ENCODE measurements at places on chromosomes 2 and 18. TPM values are rescaled to one million over a fixed set of nuclear protein-coding genes. Genes with fewer than 3 reads are reported as not detected.

- DNase-seq, result no peak
- no peak overlapping the region for H3K4me3 ChIP-seq
- peaks cover 65% of the 10 kb centered on the region for H3K4me1 ChIP-seq
- H3K27ac ChIP-seq, result peak overlapping the region; percentile 65
- peaks cover 33% of the 10 kb centered on the region for H3K36me3 ChIP-seq
- no peaks in the 10 kb centered on the region for H3K27me3 ChIP-seq
Observed at GRCh38 chr2:203744091-203744490, 37.7 kb downstream of the CD28 start.

DNA sequence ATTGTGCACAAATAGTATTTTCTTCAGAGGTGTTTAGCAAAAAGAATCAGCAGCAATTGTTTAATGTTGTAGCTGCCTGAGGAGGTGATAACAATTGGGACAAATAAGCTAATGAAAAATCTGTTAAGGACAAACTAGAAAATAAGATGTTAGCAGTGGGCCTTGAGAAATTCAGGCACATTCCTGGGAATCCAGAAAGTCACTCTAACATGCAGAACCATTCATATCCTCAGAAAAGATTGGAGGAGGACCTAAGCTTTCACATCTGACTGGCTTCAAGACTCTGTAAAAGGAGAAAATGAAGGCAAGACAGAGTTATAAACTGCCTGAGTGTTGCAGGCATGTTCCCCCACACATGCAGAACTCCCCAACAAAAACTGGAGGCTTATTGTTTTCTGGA, 353.5 kb upstream of the RGPD4 start:
- no peaks in the 10 kb centered on the region for H3K4me1 ChIP-seq
- no peaks in the 10 kb centered on the region for H3K36me3 ChIP-seq
- no peak overlapping the region for H3K4me3 ChIP-seq
- H3K27ac ChIP-seq, result no peak overlapping the region
- no peak for DNase-seq

DNA sequence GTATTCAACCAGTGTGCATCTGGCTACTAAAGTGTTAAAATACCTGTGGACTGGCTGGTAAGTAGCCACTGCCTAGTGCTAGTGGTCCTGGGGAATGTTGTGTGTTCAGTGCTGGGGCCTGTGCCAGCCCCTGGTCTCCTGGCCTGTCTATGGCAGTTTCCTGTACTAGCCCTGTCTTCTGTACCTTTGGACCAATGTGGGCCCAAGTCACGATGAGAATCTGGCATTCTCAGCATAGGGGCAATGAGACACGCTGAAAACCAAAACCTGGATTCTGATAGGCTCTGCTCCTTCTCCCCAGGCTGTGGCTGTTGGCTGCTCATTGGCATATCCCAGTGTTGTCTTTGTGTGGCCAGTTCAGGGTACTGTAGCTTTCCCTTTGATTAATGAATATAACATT, 170.4 kb downstream of the PTPRM start:
- H3K36me3 ChIP-seq, result no peaks in the 10 kb centered on the region
- no peaks in the 10 kb centered on the region for H3K27me3 ChIP-seq
- no peak overlapping the region for H3K4me3 ChIP-seq
- DNase-seq, result no peak

- H3K27ac ChIP-seq, result no peak overlapping the region
- H3K4me3 ChIP-seq, result no peak overlapping the region
- H3K36me3 ChIP-seq, result no peaks in the 10 kb centered on the region
Observed at GRCh38 chr2:75920859-75921551, 210.3 kb upstream of the GCFC2 start.

ASXL3 gene
- not detected for total RNA-seq

DNA sequence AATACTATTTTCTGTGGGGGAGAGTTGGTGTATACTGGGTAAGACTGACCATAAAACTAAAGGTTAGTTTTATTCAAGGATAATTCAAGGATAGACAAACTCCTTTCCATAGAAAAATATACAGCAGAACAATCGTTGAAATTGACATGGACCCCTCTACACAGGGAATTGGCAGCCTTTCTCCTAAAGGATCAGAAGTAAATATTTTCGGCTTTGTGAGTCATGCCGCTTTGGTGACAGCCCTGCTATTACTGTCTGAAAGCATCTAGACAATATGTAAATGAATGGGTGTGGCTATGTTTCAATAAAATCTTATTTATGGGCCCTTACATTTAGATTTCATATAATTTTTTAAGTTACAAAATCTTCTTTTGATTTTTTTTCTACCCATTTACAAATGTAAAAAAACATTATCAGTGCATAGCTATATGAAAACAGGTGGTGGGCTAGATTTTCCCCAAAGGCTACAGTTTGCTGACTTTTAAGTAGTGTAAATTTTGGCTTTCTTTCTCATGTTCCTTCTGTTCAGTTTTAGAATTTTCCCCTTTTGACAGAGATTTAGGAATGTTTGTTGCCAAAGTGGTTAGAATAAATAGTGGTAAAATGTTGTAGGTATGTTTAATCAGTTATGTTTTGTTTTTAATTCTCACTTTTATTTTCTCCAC, 270.6 kb downstream of the DCC start:
- H3K27ac ChIP-seq, result no peak overlapping the region
- no peaks in the 10 kb centered on the region for H3K4me1 ChIP-seq
- no peak for DNase-seq
- H3K36me3 ChIP-seq, result no peaks in the 10 kb centered on the region
- H3K4me3 ChIP-seq, result no peak overlapping the region

GRCh38 chr2:127624756-127625571, 21.0 kb upstream of the GPR17 start:
- H3K36me3 ChIP-seq, result no peaks in the 10 kb centered on the region
- DNase-seq, result no peak

GRCh38 chr2:85156153-85156552, 23.0 kb downstream of the TCF7L1 start:
- H3K4me1 ChIP-seq, result no peaks in the 10 kb centered on the region
- H3K36me3 ChIP-seq, result no peaks in the 10 kb centered on the region
- DNase-seq, result no peak
- no peak overlapping the region for H3K4me3 ChIP-seq
- H3K27me3 ChIP-seq, result peaks cover 14% of the 10 kb centered on the region

DNA sequence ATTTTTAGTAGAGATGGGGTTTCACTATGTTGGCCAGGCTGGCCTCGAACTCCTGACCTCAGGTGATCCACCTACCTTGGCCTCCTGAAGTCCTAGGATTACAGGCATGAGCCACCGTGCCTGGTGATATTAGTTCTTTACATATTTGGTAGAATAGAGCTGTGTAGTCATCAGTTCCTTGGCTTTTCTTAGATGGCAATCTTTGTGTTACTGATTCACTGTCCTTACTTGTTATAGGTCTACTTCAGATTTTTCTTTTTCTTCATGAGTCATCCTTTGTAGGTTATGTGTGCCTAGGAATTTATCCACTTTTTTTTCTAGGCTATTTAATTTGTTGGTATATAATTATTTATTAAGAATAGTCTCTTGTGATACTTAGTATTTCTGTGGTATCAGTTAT, 30.3 kb upstream of the ZSWIM2 start:
- H3K27me3 ChIP-seq, result no peaks in the 10 kb centered on the region
- no peaks in the 10 kb centered on the region for H3K36me3 ChIP-seq
- DNase-seq, result no peak
- no peak overlapping the region for H3K27ac ChIP-seq

TMEM17 gene
- 0.12 TPM for total RNA-seq

DNA sequence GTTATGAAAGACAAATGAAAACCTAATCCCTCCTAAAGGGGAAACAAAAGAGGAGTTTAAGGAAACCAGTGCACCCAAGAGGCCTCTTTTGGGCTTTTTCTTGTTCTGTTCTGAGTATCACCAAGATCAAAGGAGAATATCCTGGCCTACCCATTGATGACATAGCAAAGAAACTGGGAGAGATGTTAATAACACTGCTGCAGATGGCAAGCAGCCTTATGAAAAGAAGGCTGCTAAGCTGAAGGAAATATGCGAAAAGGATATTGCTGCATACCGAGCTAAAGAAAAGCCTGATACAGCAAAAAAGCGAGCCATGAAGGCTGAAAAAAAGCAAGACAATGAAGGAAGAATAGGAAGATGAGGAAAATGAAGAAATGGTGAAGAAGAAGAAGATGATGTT, 23.6 kb upstream of the STAT4 start:
- no peaks in the 10 kb centered on the region for H3K27me3 ChIP-seq
- H3K4me3 ChIP-seq, result no peak overlapping the region
- DNase-seq, result no peak
- no peaks in the 10 kb centered on the region for H3K36me3 ChIP-seq

DNA sequence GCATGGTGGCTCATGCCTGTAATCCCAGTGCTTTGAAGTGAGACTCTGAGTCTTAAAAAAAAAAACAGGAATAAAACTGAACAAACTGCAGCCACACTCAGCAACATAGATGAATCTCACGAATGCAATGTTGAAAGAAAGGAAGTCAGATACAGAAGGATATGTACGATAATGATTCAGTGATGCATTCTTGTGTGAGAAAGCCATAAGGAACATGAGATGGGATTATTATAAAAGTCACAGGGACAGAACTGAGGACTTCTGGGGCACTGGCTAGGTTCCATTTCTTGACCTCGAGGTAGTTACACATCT, 56.9 kb upstream of the SMAD2 start:
- H3K36me3 ChIP-seq, result no peaks in the 10 kb centered on the region
- no peak overlapping the region for H3K4me3 ChIP-seq
- H3K27ac ChIP-seq, result no peak overlapping the region
- H3K27me3 ChIP-seq, result peaks cover 18% of the 10 kb centered on the region
- peaks cover 3% of the 10 kb centered on the region for H3K4me1 ChIP-seq

DNA sequence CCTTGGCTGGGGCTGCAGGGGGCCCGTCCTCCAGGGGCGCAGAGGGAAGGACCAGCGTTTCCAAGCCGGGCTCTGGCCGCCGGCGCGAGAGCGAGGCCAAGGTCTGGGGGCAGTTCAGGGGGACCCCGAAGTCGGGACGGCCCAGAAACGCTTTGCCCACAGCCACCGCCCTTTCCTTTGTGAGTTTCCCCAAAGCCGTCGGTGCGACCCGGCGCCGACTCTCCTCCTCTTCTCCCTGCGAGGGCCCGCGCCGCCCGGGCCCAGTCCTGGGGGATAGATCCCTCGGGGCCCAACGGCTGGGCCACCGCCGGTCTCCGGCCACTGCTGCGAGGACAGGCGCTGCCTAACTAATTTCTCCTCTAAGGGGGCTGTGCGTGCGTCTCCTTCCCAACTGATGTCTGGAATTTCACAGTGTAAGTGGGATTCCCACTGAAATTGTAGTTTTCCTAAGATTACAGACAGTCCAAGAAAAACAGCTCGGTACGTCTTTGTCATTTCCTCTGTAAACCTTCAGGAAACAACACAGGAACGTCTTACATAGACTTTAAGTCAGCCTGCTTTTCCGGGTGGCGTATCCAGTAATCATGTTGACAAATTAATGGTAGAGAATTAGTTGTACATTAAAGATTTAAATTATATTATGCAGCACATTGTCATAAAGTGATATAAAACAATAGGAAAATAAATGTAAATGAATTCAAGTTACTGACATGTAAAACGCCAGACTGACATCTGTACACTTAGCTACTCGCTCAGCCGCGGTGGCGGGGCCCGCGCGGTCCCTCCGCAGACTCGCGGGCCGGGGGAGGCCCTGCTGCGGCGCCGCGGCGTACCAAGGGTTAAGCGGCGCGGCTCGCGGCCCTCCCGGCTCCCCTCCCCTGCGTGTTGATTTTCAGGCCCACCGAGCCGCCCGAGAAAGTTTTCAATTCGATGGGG, 139.4 kb upstream of the SIX3 start:
- peaks cover 89% of the 10 kb centered on the region for H3K27me3 ChIP-seq
- DNase-seq, result peak; percentile 23
- no peak overlapping the region for H3K4me3 ChIP-seq
- H3K27ac ChIP-seq, result no peak overlapping the region

GRCh38 chr2:59096973-59097372, 855.8 kb upstream of the FANCL start:
- no peak overlapping the region for H3K4me3 ChIP-seq
- H3K27ac ChIP-seq, result no peak overlapping the region
- H3K4me1 ChIP-seq, result no peaks in the 10 kb centered on the region
- DNase-seq, result no peak

GRCh38 chr18:75927791-75928190, 500.3 kb upstream of the SMIM21 start:
- no peaks in the 10 kb centered on the region for H3K4me1 ChIP-seq
- H3K27ac ChIP-seq, result no peak overlapping the region
- H3K27me3 ChIP-seq, result no peaks in the 10 kb centered on the region
- no peak for DNase-seq
- no peak overlapping the region for H3K4me3 ChIP-seq
- no peaks in the 10 kb centered on the region for H3K36me3 ChIP-seq

HMSD gene
- total RNA-seq, result 5.5 TPM

SKOR2 gene
- not detected for total RNA-seq

NPAS2 gene
- 0.47 TPM for total RNA-seq

BOLL gene
- total RNA-seq, result not detected

GKN1 gene
- total RNA-seq, result not detected

ERBB4 gene
- total RNA-seq, result not detected

- no peaks in the 10 kb centered on the region for H3K27me3 ChIP-seq
- H3K4me3 ChIP-seq, result no peak overlapping the region
- H3K4me1 ChIP-seq, result peaks cover 46% of the 10 kb centered on the region
- DNase-seq, result no peak
- H3K36me3 ChIP-seq, result peaks cover under 1% of the 10 kb centered on the region
- no peak overlapping the region for H3K27ac ChIP-seq
Observed at GRCh38 chr2:160384791-160385190, 108.8 kb downstream of the RBMS1 start.

IL1RL1 gene
- total RNA-seq, result 0.09 TPM

GRCh38 chr2:177675350-177675821, 282.8 kb downstream of the AGPS start:
- no peak overlapping the region for H3K4me3 ChIP-seq
- DNase-seq, result no peak
- peaks cover 27% of the 10 kb centered on the region for H3K27me3 ChIP-seq
- no peaks in the 10 kb centered on the region for H3K36me3 ChIP-seq

DPP4 gene
- total RNA-seq, result 115 TPM

GRCh38 chr2:61065714-61066709, at the start of gene SANBR:
SANBR (plus strand) TSS chr2:61065871; CDS start chr2:61070351, 4,480 bp downstream.
- peak; percentile 88 for DNase-seq
- no peaks in the 10 kb centered on the region for H3K27me3 ChIP-seq
- H3K36me3 ChIP-seq, result peaks cover 8% of the 10 kb centered on the region
- H3K4me3 ChIP-seq, result peak within 1 kb of the TSS; percentile 85
- peaks cover 19% of the 10 kb centered on the region for H3K4me1 ChIP-seq

KCNE4 gene
- not detected for total RNA-seq

DNA sequence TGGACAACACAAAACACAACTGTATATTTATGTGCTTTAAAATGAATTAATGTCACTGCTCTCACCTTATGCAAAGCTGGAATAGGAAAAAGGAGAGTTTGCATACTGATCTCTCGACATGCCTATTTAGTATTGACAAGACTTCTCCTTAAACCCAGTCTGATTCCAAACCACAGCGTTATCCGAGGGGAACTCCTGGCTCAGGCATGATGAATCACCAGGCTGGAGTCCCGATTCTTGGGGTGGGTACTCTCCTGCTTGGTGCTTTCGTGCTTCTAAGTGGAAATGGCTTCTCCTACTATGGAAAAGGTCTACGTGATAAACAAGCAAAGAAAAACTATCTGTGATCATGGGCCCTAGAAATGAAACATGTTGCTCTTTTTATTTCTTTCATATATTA, 88.9 kb upstream of the SLC35G4 start:
- DNase-seq, result no peak
- no peak overlapping the region for H3K4me3 ChIP-seq
- H3K27me3 ChIP-seq, result no peaks in the 10 kb centered on the region
- H3K4me1 ChIP-seq, result no peaks in the 10 kb centered on the region

Measured in activated CD8-positive, alpha-beta memory T cell treated with anti-CD3 and anti-CD28 coated beads, Interleukin-2, amount 10 ng/mL, durations not matched to agents 7 days and 5 days (primary cell).